ENCODE measurements at places on chromosomes 5 and 9.

- no peak for DNase-seq
Measured at GRCh38 chr5:179964015-179964414, 56.3 kb upstream of the TBC1D9B start.

GRCh38 chr5:68318955-68319705, 103.6 kb downstream of the PIK3R1 start:
- peak; percentile 83 for DNase-seq

DNA sequence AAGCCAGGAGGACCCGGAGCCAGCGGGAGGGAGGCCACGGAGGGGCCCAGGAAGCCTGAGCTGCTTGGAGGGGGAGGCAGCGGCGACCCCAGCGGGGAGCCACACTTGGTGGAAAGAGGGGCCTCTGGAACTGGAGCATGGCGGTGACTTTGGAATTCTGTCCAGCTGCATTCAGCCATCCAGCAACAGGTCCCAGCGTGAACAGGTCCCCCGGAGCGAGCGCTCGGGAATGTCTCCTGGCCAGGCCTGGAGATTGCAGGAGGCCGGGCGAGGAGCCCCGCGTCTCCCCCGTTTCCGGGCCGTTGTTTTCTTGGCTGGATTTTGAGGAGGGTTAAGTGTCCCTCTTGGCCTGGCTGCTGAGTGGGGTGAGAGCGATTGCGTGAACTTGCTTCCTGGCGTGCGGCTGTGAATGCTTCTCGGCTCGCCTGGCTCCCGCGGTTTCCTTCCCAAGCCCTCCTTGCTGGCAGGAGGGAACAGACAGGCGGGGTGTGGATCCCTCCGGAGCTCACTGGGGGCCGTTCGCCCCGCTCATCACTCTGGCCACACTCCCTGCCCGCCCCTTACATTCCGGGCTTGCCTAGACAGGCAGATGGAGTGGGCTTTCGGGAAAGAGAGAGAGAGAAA, 125.3 kb upstream of the IRX4 start:
- DNase-seq = no peak

DNA sequence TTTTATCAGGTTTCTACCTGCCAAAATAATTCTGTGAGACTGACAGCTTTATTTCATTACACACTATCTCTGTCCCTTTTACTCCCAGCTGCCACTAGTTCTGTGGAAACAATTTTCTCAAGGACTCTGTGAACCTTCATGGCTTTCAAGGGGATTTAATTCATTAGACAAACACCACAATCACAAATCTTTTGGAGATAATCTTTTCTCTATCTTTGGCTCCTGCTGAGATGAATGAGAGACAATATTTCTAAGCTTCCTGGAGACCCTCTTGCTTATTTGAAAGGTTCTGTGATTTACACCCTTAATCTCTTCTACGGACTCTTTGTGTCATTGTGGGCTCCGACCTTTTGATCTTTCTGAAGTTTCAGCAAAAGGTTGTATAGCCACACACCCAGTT, 222.6 kb downstream of the PRDM9 start:
- no peak for DNase-seq

GRCh38 chr9:5708414-5708813, 79.5 kb downstream of the RIC1 start:
- no peak for DNase-seq

DNA sequence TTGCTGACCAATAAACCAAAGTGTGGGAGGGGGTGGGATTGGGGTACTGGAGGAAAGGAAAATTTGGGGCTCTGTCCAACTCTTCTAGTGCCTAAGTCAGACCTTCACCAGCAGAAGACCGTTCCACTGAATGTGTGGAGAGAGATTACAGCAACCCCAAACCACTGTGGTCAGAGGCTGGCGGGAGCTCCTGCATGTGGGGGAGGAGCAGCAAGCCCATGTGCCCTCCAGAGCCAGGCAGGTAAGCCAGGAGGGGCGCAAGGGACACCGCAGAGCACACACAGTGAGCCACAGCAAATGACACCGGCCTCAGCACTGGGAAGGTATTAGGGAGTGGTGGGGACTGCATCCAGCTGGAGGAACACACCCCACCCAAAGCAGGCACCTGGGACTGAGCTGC, 62.9 kb downstream of the SMIM23 start:
- DNase-seq = peak; percentile 30

DNA sequence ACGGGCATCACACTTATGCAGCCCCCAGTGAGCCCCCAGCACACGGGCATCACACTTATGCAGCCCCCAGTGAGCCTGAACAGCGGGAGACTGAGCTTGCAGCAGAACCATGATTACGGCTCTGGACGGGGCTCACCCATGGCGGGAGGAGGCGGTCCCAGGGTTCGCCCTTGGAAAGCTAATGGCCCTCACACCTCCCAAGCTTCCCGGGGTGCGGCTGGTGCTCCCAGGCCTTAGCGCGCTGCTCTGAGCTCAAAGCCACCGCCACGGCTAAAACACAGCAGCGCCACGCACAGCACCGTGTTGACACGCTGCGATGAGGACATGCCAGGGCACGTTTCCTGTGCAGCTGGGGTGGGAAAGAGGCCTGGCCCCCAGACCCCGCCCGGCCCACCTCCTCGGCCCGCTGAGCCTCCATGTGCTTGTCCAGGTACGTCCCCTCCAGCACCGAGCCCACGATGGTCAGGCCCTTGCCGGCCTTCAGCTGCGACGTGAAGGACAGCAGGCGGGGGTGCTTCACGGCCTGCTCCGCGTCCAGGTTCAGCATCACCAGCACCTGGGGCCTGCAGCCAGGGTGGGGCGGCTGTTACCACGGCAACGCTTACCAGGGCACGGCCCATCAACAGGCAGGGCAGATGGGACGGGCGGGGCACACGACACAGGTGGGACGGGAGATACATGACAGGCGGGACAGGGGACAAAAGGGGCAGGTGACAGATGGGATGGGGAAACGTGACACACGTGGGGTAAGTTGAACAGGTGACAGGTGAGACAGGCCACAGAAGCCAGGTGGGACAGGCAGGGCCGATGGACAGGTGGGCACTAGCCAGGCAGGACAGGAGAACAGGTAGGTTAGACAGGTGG, 38.4 kb downstream of the SLC12A7 start:
- DNase-seq = no peak

- DNase-seq = no peak
Measured at GRCh38 chr9:113504725-113505590, 41.4 kb downstream of the RGS3 start.

- DNase-seq = no peak
Measured at GRCh38 chr5:132675936-132676689, 2.3 kb downstream of the IL4 start.

DNA sequence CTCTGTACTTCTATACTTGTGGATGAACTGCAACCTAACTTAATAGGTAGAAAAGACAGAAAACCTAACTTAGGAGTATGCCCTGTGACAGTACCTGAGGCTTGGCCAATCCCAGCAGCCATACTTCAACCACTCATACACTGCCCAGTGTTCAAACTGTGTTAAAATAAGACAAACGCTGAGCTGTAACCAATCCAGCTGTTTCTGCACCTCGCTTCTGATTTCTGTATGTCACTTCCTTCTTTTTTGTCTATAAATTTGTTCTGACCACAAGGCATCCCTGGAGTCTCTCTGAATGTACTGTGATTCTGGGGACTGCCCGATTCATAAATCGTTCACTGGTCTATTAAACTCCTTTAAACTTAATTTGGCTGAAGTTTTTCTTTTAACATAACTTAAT, 41.4 kb downstream of the AUH start:
- no peak for DNase-seq

- no peak for DNase-seq
Measured at GRCh38 chr5:135843571-135844337, 9.3 kb downstream of the SLC25A48 start.

GRCh38 chr5:143145243-143146160, 258.0 kb downstream of the NR3C1 start:
- peak; percentile 62 for DNase-seq

- peak; percentile 77 for DNase-seq
Measured at GRCh38 chr5:142426129-142427014, 101.6 kb upstream of the SPRY4 start.

DNA sequence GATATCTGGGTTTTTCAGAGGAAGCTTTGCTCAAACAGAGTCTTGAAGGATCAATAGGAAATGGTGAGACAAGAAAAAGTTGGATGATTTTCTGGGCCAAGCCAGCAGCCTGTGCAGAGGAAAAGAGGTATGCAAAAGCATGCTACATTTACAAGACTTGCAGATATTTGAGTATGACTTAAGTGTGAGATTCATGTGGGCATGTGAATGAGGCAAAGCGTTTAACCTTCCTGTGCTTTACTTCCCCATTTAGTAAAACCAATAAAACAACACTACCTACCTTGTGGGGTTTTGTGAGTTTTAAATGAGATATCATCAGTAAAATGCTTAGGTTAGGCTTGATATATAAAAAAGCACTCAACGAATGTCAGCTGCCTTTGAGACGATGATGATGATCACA, 58.1 kb downstream of the PIP5K1B start:
- DNase-seq = no peak

DNA sequence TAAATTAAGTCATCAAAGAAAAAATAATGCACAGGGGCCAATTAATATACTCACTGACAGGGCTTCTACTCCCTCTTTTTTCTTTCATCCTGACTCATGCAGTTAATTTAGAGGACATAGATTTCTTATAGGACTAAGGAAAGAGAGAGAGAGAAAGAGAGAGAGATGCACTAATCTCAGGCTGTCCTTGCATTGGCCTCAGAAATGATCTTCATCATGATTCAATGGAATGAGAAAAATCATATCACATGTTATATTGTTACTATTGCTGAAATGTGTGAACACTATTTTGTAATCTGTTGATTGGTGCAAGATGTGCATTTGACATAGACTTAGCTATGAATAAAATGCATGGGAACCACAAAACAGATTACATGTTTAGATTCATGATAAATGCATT, 608.3 kb upstream of the NUDT12 start:
- DNase-seq = no peak

- DNase-seq = no peak
Measured at GRCh38 chr5:75639535-75640311, 28.5 kb downstream of the ANKDD1B start.

DNA sequence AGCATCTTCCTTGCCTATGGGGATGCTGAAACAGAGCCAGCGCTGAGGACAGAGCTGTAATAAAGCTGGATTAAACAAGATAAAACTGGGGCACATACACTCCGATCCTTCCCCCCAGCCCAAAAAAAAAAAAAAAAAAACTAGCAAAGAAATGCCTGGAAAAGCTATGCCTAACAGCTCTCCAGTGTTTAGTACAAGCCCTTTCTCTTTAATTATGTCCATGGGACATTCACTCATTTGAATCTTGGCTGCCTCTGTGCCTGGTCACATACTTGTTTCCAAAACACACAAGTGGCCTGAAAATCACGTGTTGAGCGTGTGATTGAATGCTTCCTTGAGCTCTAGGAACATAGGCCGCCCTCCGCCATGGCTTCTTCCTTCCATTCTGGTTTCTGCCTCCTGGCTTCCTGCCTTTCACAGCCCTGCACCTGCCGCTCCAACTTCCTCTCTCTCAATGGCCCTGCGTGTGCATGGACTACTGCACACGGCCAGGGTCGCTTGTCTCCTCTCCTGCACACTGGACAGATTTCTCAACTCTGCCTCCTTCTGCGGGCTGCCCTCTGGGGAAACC, 111.0 kb upstream of the RETREG1 start:
- DNase-seq = no peak

DNA sequence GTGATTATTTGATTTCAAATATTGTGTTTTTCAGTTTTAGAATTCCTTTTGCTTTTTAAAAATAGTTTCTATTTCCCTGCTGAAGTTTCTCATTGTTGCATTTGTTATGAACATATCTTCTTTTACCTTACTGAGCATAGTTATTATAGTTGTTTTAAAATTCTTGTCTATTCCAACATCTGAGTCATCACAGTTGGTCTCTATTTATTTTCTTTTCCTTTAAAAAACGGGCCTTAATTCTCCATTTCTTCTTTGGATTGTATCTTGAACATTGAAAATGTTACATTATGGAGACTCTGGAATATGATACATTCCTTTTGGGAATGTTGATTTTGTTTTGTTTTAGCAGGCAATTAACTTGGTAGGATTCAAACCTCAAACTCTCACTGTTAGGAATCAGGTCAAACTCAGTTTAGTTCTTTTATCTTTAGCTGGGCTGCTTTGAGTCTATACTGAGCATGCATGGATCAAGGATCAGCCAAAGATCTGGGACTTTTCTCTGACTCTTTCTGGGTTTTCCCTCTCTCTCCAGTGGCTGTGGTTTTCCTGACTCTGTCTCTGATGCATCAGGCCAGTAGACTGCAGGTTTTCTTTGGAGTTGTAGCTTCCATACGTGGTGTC, 70.3 kb downstream of the TEK start:
- DNase-seq = peak; percentile 44

DNA sequence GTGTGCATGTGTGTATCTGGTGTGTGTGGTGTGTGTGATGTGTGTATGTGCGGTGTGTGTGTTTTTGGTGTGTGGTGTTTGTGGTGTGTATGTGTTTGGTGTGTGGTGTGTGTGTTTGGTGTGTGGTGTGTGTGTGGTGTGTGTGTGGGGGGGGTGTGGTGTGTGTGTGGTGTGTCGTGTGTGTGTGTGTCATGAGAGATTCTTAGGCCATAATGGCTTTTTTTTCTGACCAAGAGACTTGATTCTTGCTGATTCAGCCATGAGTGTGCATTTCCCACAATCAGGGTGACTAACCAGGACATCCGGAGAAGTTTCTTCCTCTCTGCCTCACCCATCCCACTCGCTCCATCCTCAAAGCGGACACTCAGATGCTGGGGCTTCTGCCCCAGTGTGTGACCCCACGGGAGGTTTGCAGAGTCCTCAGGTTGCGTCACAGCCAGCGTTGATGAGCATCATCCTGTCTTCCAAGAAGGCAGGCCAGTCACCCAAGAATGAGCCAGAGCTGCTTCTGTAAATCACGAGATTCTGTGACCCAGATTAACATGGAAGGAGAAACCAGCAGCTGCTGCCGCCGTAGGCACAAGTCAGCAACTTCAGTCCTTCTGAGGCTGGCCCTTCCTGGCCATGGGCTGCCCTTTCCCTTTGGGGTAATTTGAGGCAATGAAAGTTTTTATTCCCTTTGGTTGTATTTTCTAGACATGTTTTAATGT, 12.5 kb upstream of the CTSL start:
- DNase-seq = peak; percentile 90

- DNase-seq = no peak
Measured at GRCh38 chr5:132381614-132382013, 12.1 kb downstream of the SLC22A5 start.

DNA sequence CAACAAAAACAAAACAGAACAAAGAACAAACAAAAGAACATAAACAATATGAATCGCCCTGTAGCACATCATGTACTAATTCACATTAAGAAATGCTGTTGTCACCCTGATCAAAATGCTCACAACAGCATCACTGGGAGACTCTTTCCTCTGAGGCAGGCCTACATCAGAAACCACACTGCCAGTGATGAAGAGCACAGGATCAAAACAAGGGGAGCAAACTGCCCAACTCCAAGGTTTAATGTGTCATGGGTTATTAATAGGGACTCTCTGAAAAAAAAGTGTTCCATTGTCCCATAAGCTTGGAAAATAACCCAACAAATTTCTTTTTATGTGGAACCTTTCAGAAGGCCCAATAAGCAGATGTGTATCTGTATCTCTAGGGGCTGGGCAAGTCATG, 74.2 kb downstream of the PTPN3 start:
- DNase-seq = no peak

GRCh38 chr5:142941245-142941644, 171.1 kb downstream of the ARHGAP26 start:
- no peak for DNase-seq
